ENCODE measurements at places on chromosomes 11 and 22.

DNA sequence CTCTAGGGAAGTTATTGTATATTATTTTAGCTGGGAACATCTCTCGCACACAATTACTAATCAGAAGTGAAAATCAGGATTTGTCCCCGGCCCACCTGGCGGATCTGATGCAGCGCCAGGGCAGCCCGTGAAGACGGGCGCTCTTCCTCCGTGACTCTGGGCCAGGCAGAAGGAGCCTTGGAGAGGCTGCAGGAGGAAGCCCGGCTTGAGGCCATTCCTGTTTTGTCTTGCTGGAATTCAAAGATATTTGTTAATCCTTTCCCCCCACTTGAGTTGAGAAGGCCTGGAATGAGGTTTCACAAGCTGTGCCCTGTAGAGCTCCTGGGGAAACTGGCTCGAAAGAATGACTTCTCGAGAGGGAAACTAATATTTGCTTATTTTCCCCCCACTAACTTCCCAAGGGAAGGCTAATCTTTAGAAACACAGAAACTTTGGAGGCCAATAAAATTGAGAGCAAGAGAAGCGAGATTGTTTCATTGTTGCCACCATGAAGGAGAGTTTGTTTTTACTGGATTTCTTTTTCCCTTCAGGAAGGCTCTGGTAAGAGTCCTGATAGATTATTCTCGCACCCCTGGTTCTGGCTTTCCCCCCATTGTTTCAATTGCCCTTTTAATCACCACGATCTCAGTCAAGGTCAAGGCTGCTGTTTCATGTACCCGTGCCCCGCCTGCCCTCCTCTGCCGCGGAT, 92.8 kb upstream of the SEPTIN5 start:
- DNase-seq = no peak

- DNase-seq = no peak
Measured at GRCh38 chr22:49234459-49234858, 593.2 kb downstream of the BRD1 start.

GRCh38 chr22:17396516-17396915, 27.3 kb downstream of the CECR2 start:
- no peak for DNase-seq

DNA sequence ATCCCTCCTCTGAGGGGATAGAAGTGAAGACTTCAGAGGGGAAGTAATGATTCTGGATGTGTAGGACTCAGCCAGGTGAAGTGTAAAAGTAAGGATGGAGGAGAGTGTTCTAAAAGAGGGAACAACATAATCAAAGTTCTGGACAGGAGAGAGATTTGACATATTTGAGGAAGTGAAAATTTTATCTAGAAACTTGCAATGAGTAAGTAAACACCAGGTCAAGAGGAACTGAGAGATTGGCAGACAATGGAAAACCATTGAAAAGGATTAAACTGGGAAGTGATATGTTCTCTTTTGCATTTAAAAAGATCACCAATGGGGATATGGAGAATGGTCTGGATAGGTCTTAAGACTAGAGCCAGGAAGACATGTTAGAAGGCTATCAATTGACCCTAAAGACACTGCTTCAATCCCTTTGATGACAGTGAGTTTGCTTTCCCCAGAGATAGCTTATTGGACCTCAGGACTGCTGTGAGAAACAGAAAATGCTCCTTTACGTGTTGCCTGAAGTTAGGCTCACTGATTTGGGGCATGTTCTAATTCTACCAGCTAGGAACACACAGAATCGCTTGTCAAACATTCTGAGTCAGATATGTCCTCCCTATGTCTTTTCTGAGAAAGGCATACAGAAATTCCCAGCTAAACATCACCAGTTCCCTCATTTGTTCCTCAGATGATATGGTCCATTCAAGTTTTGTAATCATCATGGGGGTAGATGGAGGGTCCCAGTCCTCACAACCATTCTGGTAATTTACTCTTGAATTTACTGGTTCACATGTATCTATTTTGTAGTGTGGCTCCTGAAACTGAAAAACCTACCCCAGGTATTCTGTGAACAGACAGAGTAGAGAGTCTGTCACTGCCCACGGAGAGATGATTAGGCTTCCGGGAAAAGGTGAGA, 144.9 kb downstream of the MAML2 start:
- DNase-seq = no peak

DNA sequence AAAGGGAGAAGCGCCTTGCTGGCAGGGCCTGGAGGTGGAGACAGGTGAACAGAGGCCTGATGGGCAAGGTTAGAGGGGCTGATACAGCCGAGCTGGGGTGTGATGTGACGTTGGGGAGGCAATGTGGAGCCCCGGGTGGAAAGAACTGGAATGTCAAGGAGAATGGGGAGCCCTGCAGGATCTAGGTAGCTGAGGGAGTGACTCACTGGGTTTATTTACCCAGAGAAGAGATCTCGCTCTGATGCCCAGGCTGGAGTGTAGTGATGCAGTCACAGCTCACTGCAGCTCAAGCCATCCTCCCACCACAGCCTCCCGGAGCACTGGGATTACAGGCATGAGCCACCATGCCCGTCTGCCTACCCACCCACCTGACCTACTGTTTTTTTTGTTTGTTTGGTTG, 1.9 kb upstream of the CYB5R3 start:
- no peak for DNase-seq

DNA sequence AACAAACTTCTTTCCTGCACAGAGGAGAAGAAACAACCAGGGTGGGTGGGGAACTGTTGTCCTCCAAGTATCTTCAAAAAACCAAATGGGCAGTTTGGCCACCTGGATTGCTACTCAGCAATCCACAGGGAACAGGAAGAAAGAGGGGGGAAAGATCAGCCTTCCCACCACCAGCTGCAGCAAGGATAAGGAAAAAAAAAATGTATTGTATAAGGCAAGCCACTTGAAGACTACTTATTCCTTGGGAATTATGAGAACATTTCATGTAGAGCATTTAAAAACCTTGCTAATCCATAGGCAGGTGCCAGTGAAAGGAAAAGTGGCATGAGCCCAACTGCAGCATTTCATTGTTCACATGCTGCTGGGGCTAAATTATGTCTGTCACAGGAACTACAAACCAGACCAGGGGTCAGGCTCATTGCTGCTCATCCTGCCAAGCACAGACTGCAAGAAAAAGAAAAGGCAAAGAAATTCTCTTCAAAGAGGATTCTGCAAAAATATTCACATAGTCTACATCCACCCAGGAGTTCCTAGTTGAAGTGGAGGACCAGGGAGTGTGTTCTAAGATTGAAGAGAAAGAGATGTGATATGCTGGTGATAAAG, 2.2 kb downstream of the RAB30 start:
- DNase-seq = no peak

DNA sequence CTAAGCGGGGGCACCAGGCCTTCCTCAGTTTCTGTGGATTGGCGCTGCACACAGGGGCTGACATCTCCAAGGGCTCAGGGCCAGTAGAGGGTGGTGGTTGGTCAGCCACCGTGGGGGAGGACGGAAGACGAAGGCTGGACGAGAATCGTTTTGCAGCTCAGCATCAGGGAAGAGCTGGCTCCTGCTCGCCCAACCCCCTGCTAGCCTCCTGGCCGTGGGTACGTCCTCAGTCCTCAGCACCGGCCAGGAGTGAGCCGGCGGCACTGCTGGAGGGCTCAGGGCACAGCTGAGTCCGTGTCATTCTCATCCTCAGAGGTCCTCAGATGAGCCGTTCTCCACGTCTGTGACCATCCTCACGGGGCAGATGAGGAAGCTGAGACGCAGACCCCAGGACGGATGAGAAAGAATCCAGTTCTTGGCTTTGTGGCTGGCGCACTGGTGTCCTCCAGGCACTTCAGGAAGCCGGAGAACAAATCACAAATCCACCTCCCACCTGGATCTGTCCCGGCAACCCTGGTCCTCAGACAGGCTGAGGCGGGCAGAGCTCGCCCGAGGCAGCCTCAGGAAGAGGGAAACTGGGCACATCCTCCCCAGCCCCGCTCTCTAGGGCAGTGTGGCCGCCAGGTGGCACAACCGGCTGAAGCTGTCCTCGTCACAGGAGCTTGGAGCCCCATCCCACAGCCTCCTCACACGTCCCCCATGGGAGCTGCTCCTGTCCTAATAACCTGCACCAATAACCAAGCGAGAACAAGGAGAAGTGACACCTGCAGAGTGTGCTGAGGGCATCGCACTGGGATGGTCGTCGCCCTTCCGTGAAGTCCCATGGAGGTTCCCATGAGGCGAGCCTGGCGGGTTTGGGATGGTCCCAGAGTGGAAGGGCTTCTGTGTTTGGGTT, 393.7 kb downstream of the BRD1 start:
- DNase-seq = no peak

DNA sequence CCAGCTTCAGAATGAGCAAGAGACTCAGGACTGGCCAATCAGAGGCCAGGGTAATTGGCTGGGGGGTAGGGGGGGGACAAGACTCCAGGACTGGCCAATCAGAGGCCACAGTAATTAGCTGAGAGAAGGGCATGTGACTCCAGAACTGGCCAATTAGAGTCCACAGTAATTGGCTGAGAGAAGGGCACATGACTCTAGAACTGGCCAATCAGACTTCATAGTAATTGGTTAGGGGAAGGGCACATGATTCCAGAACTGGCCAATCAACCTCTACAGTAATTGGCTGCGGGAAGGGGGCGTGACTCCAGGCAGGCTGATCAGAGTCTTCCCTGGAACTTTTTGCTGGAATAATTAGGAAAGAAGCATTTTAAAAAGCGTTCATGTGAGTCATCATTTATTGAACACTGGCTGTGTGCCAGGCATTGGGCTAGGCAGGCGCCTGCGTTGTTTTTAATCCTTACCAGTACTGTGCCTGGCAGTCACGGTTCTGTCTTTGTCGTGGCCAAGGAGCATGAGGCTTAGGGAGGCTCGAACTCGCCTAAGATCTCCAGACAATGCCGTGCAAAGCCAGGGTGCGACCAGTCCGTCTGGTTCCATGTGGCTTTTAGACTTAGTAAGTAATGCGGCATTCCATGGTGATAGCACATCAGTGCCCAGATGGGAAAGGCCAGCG, 508.1 kb downstream of the TBC1D22A start:
- no peak for DNase-seq

- DNase-seq = no peak
Measured at GRCh38 chr11:104625246-104625645, 273.0 kb downstream of the CASP12 start.

DNA sequence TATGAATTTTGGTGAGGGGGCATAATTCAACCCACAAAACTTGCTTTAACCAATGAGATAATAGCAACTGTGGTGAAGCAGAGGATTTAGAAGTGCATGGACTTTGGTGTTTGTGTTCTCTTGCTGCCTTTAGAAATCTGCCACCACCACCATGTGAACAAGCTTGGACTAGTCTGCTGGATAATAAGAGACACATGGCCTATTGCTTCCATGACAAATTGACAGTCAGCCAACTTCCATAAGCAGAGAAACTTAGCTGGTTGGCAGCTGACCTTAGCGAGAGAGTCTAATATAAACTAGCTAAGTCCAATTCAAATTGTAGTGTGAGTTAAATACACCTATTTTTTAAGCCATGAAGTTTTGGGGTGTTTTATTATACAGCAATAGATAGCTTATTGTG, 482.1 kb upstream of the ANO5 start:
- DNase-seq = no peak

GRCh38 chr11:134363592-134363991, 31.8 kb downstream of the GLB1L2 start:
- no peak for DNase-seq

DNA sequence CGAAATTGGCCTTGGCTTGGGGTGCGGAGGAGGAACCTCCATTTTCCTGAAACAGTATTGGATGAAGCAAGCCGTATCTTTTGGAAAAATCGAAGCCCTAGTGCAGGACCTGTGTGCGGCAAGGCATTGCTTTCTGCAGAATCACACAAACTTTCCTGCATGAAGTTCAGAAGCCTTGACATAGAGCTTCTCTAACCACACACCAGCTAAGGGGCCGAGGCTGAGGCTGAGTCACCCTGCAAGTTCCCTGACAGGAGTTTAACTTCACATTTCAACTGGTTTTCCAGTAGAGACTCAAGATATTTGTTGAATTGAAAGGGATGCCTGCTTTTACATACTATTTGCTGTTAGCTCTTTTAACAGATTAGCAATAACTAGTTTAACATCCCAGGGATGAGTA, 67.8 kb downstream of the TCF20 start:
- DNase-seq = peak; percentile 35

DNA sequence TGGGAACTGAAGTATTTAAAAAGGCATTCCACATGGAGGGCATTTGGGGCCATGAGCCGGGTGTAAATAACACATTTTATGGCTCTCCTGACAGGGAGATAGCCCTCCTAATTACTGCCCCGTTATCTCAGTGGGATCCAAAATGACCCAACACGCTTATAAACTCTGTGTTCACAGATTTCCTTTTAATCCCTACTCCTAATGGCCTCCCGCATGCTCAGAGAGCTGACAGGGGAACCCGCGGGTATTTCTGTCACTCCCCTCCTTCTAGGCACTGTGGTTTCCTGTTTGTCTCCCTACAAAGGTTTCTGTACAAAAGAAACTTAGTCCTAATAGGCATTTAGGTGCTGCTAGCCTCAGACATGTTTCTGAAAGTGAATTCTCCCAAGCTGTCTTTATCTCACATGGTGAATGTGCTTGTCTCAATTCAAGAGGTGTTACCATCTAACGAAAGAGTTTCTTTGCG, 202.8 kb upstream of the SEZ6L start:
- DNase-seq = no peak
